ENCODE measurements at places on chromosomes 4 and X.

- DNase-seq = peak; percentile 49
Observed at GRCh38 chrX:39157796-39158195, 356.5 kb downstream of the MID1IP1 start.

- no peak for DNase-seq
Observed at GRCh38 chrX:136941396-136942337, 61.1 kb upstream of the RBMX start.

GRCh38 chr4:82715731-82716617 is 82.6 kb downstream of the SCD5 start:
- peak; percentile 44 for DNase-seq

GRCh38 chr4:174808836-174809235 is 20.2 kb downstream of the GLRA3 start:
- DNase-seq = no peak

DNA sequence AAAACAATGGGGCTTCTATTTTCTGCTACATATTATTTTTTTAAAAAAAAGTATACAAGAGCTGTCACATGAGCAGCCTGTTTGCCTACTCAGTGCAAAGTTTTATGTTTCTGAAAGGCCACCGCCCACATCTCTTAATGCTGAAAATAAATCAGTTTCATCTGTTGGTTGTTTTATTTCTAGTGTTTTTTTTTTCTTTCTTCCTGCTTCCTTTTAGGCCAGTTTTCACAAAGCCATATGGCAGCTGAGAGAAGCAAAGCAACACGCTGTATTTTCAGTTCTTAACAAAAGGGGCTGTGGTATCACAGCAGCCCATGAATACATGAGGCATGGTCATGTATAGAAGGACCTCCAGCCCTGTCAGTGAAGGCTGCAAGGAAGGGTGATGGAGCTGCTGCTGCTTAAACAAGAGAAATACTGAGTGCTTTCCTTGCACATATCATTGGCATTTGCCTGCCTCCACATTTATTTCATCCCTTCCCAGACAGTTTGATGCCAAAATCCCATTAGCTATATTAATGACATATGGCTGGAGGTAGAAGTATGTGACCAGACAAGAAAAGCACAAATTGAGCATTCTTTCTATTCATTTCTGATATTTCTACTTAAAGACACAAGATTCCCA is 172.5 kb downstream of the PCDH18 start:
- peak; percentile 94 for DNase-seq

DNA sequence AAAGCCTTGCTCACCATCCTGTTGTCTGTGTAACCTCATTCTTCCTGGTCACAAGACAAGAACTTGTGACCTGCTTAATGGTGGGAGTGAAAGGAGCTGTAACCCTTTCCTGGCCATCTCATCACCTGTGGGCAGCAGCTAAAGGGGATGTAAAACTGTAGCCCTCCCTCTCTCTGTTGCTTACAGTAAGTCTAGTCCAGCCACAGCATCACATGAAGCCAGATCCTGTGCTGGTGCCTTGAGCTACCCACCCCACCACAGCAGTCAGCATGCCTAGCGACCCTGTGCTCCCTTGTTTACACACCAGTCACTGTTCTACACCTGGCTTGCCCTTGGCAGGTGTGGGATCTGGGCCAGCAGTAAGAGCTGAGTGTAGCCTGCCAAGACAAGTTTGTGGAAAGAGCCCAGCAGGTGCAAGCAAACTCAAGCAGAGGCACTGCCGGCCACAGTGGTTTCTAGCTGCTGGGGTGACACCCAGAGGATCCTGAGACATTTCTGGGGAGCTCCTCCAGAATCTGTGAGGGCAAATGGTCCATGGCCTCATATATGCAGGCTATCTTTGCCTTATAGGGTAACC is 41.0 kb downstream of the UGT2B28 start:
- no peak for DNase-seq

GRCh38 chrX:101257448-101258258 is 33.5 kb downstream of the TAF7L start:
- peak; percentile 31 for DNase-seq
